ENCODE measurements at places on chromosomes 4 and X.

GRCh38 chrX:53587795-53588420, 98.6 kb downstream of the HUWE1 start:
- DNase-seq, result no peak

DNA sequence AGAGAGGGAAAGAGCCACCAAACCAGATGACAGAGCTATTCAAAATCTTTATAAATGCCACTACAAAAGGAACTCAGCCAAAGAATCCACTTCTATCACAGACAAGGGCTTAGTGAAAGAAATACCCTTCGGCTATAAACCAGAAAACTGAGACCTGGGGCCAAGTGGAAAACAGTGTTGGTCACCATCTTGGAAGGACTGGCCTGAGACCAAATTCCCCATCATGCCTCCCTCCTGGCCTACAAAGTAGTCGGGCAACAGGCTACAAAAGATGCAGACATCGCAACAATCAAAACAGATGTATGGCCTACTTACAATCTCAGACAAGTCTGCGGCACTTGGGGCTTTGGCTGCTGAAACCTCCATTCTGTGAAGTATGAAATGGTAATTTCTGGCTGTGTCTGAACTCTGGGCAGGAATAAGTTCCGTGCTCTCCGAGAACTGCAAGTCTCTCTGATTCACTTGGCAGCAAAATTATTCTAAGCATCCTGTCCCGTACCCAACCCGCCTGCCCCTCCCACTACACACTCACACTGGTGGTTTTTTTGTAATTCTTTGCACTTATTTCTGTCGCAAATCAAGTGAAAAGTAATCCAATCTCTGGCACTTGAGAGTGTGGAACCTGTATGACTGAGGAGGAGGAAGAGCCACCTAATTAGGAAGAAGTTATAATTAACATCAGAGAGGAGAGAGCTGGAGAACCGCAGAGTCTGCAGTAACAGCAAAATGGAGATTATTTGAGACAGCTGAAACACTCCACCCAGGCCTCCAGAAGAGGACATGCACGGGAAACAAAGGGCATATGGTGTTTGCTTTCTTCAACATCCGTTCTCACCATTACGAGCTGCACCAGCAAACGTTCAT, 87.8 kb downstream of the SH3KBP1 start:
- DNase-seq, result no peak

GRCh38 chr4:71630803-71631202, 153.1 kb downstream of the GC start:
- no peak for DNase-seq

DNA sequence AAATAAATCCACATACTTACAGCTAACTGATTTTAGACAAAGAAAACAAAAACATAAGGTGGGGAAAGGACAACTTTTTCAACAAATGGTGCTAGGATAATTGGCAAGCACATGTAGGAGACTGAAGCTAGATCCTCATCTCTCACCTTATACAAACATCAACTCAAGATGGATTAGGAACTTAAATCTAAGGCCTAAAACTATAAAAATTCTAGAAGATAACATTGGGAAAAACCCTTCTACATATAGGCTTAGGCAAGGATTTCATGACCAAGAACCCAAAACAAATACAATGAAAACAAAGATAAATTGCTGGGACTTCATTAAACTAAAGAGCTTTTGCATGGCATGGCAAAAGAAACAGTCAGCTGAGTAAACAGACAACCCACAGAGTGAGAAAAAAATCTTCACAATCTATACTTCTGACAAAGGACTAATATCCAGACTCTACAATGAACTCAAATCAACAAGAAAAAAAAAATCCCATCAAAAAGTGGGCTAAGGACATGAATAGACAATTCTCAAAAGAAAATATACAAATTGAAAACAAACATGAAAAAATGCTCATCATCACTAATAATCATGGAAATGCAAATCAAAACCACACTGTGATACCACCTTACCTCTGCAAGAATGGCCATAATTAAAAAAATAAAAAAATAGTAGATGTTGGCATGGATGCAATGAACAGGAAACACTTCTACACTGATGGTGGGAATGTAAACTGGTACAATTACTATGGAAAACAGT, 14.1 kb upstream of the AFP start:
- DNase-seq, result no peak

GRCh38 chr4:609400-610050, 15.8 kb upstream of the PDE6B start:
- DNase-seq, result no peak

GRCh38 chr4:7029212-7029611, 14.0 kb upstream of the TADA2B start:
- no peak for DNase-seq

DNA sequence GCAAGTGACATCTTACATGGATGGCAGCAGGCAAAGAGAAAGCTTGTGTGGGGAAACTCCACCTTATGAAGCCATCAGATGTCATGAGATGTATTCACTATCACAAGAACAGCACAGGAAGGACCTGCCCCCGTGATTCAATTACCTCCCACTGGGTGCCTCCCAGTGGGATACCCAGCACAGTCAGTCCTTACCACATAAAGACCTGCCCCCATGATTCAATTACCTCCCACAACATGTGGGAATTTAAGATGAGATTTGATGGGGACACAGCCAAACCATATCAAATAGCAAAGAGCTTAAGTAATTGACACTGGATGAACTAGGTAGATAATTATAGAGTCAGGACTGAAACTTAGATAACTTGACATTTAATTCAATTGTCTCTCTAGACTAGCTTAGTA, 85.6 kb downstream of the SLIT2 start:
- DNase-seq, result no peak

GRCh38 chrX:22748093-22748999, 251.4 kb upstream of the DDX53 start:
- no peak for DNase-seq

GRCh38 chr4:129379429-129379828, 283.5 kb downstream of the C4orf33 start:
- DNase-seq, result no peak

- no peak for DNase-seq
These were observed 21.2 kb downstream of the DOK7 start for GRCh38 chr4:3484057-3484973.

DNA sequence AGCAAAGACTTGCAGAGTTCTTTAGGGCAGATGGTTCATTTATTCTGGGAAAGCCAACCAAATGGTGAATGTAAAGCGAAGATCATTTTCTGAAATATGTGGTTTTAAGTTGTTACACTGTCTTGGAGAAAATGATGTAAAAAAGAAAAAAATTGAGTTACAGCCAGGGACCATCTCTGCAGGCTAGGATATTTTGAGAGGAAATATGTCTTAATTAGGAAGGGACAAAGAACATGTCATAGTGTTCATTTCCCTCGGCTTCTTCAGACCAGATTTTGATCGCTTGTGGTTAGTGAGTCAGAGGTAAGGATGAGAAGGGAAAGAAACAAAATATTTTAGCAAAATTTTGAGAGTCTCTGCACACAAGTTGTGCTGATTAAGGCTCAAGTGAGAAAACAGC, 59.0 kb upstream of the C1QTNF7 start:
- no peak for DNase-seq

GRCh38 chr4:172992648-172993378, 175.8 kb upstream of the GALNT7 start:
- DNase-seq, result no peak

- DNase-seq, result no peak
These were observed 116.4 kb downstream of the ZNF827 start for GRCh38 chr4:145822181-145822580.

DNA sequence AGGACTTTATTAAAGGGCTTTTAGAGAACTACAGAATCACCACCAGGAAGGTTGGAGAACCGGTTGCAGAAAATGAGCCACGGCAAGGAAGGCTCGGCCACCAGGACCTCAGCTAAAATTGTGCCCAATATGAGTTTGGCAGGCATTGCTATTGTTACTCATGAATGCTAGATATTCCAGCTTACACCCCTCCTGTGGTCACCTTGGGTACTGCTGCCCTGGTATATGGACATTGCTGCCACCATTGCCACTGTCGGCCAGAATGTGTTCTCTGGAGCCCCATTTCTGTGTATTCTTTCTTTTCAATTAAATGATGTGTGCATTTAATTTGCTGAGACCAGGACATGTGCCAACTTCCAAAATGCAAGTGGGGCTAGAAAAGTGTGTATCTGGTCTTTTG, 626.7 kb upstream of the BOD1L1 start:
- DNase-seq, result no peak

DNA sequence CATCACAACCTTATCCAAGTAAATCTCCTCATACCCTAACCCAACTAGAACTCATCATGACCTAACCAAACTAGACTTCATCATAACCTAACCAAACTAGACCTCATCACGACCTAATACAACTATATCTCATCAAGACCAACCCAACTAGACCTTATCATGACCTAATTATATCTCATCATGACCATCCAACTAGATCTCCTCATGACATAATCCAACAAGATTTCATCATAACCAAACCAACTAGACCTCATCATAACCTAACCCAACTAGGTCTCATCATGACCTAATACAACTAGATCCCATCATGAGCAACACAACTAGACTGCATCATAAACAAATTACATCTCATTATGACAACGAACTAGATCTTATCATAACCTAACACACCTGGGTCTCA, 86.4 kb downstream of the DHRSX start:
- no peak for DNase-seq

DNA sequence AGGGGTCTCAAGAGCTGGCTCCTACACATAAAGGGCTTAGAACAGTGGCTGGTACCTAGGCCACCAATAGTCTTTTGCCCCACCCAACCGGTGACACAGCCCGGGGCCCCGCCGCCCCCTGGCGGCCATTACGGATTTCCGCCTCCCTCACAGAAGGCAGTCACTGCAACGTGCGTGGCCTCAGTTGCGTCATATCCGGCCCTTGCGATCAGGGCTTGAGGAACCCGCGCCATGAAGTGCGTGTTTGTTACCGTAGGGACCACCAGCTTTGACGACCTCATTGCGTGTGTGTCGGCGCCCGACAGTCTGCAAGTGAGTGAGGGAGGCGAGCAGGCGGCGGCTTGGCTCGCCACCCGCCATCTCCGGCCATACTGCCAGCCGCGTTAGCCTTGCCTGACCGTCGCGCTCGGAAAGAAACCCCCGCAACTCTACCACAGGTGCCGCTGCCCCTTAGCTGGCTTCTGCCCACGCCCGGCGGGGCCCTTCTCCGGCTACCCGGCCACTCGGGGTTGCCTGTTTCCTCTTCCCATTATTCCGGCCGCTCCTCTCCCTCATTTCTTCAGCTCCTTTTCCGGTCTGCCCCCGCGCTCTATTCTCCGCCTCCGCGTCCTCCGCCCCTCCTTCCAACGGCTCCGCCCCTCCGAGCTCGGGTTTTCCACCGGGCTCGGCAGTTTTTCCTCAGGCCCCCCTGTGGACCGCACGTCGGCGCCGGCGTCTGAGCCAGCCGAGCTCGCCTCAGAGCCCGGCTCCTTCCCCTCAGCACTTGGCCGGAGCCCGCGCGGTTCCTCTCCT, at the start of gene ALG13:
ALG13 (plus strand) TSS at position 183 of the 792 bp plus-strand sequence; CDS start at position 232, 49 bp downstream.
- peak; percentile 79 for DNase-seq

- DNase-seq, result peak; percentile 5
These were observed 228.5 kb downstream of the PCDH7 start for GRCh38 chr4:30948653-30949052.

DNA sequence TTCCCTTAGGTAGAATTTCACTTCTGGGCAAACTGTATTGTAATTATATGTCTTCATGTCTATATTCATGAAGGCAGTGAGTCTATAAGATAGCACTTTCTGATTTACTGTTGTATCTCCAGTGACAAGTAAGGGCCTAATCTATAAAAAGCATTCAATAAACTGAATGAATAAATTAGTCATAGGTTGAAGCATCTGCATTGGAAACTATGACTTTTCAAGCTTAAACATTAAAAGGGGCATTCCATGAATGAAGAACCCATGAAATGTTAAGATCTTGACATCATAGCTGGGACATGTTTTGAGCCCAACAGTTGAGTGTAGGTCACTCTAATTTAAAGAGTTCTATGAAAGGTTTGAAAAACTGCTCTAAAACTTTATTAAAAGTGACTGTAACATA, 159.3 kb upstream of the LCORL start:
- DNase-seq, result no peak

DNA sequence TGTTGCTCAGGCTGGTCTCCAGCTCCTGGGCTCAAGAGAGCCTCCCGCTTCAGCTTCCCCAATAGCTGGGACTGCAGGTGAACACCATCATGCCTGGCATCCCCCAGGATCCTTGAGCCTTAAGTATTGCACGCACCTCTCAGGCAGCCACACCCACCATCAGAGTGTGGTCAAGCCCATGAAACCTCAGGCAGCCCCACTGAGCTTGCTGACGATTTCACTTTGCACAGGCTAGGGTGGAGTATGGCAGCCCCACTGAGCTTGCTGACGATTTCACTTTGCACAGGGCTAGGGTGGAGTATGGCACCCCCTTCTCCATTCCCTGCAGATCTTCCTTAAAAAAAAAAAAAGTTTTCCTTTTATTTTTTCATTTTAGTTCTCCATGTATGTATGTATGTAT, 57.2 kb downstream of the RHOXF2B start:
- DNase-seq, result no peak

- no peak for DNase-seq
These were observed 110.6 kb upstream of the PPARGC1A start for GRCh38 chr4:24000470-24000831.

- peak; percentile 59 for DNase-seq
These were observed 170.0 kb downstream of the MID1 start for GRCh38 chrX:10450229-10450958.

- DNase-seq, result no peak
These were observed 17.6 kb upstream of the GK2 start for GRCh38 chr4:79425586-79425985.

GRCh38 chr4:42320822-42321388, 76.4 kb upstream of the SHISA3 start:
- DNase-seq, result no peak

DNA sequence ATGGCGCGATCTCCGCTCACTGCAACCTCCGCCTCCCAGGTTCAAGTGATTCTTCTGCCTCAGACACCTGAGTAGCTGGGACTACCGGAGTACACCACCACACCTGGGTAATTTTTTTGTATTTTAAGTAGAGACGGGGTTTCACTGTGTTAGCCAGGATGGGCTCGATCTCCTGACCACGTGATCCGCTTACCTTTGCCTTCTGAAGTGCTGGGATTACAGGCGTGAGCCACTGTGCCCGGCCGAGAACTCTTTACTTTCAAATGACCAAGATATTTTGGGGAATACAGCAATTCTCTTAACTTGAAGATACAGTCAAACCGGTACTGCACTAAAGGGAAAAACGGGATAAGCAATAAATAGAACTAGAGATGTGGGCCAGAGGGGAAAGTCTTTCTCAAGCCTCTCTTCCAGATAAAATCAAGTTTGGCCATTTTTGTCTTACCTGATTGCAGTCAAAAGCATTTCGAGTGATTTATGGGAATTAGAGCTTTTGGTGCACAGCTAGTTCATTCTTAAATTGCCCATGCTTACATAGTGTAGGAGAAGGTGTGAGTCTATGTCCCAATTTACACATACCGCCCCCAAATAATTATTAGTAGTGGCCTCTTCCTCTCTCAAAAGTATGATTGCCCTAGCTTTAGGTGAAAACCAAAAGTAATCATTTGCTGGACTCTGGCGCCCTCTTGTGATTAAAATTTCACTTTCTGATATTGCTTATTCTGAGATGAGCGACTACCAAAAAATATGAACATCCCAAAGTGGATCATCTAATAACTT, 53.2 kb upstream of the ABCG2 start:
- DNase-seq, result peak; percentile 5

Data from AG09319 (cell line).